Hepatocyte (in vitro differentiated cells): ENCODE measurements at places on chromosomes 11 and 22. TPM values are rescaled to one million over a fixed set of nuclear protein-coding genes. Genes with fewer than 3 reads are reported as not detected.

Gene PSMC3
- 95.8 and 103 TPM in 2 replicates for total RNA-seq

GRCh38 chr11:120197251-120197891, 13.5 kb upstream of the OAF start:
- DNase-seq = peak; percentile 55

Gene OR5T1
- total RNA-seq = not detected in 2 replicates

Gene APOBEC3G
- 4.6 and 4.8 TPM in 2 replicates for total RNA-seq

- peak; percentile 50 for DNase-seq
Observed at GRCh38 chr22:23862103-23862502, 4.4 kb downstream of the SLC2A11 start.

Gene RPUSD4
- 24.0 and 26.4 TPM in 2 replicates for total RNA-seq

DNA sequence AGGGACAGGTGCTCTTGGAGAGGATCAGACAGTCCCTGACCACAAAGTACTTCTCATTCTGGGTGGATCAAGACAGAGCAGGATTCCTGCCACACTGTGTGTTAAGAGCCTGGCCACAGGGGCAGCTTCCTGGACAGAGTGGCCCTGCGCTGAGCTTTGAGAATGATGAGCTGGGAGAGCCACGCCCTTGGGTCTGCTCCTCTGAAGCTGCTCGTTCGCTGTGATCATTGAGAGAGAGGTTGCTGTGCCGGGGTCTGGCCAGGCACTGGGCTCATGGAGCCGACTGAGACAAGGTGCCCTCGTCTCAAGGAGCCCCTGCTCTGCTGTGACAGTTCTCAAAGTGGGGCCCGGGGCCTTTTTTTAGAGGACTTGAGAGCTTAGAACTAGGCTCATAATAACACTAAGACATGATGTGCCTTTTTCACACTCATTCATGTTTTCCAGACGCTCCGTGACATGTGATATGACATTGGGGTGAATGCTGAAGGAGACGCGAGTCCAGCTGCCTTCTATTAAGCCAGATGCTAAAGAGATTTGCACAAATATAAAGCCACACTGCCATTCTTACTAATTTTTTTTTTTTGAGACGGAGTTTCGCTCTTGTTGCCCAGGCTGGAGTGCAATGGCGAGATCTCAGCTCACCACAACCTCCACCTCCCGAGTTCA, 1.6 kb upstream of the MFRP start:
- DNase-seq = no peak

Gene RCOR2
- 4.3 and 4.4 TPM in 2 replicates for total RNA-seq

- no peak for DNase-seq
Observed at GRCh38 chr11:35937700-35938099, 6.2 kb upstream of the LDLRAD3 start.

GRCh38 chr11:114154271-114155047, 94.9 kb downstream of the ZBTB16 start:
- no peak for DNase-seq

DNA sequence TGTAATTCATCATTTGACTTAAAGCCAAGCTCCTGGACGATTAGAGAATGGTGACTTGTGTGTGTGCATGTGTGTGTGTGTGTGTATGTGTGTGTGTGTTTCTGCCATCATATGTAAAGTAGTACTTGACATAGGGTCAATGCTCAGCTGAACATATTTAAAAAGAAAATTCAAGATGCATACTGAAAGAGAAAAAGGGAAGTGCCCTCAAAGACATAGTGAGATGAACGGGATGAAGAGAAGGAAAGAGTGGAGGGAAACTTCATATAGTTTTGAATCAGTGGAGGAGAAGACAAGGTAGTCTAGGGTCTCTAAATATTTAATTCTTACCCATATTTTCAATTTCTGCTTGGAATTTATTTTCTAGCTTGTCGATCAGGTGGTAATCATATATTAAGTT, 4.0 kb downstream of the TCN1 start:
- no peak for DNase-seq

- no peak for DNase-seq
Observed at GRCh38 chr11:68935516-68936357, 32.0 kb downstream of the IGHMBP2 start.

Gene OR52K1
- total RNA-seq = 0.04 and 0.07 TPM in 2 replicates

Gene SSTR3
- total RNA-seq = 1.3 and 2.8 TPM in 2 replicates

DNA sequence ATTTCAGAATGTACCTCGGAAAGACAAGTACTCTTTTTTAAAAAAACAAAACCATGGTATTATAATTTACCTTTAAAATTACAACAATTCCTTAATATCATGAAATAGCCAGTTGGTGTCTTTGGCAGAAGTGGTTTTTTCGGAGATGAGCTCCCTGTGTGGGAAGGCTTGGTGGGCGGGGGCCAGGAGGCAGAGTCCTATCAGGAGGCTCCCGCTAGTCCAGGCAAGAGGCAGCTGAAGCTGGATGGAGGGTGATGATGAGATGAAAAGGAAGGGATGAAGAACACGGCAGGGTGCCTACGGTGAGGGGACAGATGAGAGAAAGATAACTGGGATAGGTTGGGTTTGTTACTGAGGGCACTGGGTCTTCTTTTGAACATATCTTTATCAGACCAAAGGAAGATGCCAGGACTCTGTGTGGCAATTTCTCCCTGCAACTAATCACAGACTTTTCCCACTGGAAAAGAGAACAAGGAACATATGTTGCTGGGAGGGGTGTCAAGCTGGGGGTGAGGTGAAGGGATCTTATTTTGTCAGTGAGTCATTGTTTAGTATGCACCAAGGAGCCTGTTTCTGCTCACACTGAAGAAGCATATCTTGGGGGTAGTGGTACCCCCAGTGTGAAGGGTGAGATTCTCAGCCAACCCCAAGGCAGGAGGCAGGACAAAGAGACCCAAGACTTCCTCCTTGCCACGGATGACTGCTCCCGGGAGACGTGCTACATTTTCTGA, 91.5 kb upstream of the YWHAH start:
- no peak for DNase-seq

GRCh38 chr22:43411040-43411868, 560 bp upstream of the MPPED1 start:
- DNase-seq = no peak

GRCh38 chr22:43707648-43708047, 104.5 kb downstream of the EFCAB6 start:
- DNase-seq = no peak

DNA sequence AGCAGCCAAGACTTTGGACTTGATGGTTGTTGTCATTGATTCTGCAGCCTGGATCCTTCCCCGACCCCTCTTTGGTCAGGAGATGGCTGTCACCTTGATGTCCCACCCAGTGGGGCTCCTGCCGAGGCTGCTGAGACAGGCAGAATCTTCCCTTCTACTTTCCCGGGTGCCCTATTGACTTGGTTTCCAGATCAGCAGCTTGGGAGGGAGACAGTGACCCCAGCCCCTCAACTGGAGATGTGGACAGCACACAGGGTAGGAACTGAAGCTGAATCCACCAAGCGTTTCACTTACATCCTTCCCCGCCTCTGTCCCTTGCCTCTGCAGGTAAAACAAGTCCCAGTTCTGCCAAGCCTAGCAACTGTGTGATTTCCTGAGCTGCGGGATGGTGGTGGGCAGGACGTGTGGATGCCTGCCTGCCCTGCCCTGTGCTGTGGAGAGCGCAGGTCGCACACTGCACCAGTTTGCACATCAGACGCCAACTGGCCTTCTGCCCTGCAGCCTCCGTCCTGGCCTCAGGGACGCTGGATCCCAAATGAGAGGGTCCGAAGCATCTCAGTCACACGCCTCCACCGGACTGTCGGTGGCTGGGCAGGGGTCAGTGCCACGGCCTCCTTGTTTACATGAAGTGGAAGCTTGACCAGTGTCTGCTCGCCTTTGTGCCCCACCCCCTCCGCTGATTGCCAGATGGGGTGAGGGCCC, 34.6 kb downstream of the FAM83F start:
- no peak for DNase-seq

Gene PTPN5
- total RNA-seq = 0.40 and 0.90 TPM in 2 replicates

Gene MIAT
- 1.00 and 1.1 TPM in 2 replicates for total RNA-seq

DNA sequence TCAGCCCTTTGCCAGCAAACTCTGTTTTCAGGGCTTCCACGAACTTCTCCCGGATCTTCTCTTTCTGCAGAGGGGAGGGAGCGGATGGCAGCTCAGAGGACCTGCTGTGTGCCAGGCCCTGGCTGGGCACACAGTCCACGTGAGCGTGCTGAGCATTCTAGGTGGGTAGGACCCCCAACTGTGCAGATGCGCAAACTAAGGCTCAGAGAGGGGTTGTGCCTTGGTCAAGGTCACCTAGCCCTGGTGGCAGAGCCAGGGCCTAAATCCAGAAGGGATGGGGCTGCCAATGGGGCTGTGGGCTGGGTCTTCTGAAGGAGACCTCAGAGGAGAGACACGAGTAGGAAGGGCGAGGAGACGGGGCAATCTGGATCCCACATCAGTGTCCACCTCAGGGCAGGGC, 10.8 kb downstream of the PMM1 start:
- no peak for DNase-seq
